ENCODE measurements at places on chromosomes 3 and 15. TPM values are rescaled to one million over a fixed set of nuclear protein-coding genes. Genes with fewer than 3 reads are reported as not detected.

Gene PRR20G
- total RNA-seq, result not detected

GRCh38 chr3:132421832-132422231 is 4.5 kb downstream of the DNAJC13 start:
- DNase-seq, result no peak

GRCh38 chr15:65907661-65908060 is 38.4 kb downstream of the RAB11A start:
- no peak for DNase-seq

GRCh38 chr3:168233001-168233400 is 137.3 kb upstream of the GOLIM4 start:
- no peak for DNase-seq

GRCh38 chr3:9863058-9863772 is 16.8 kb downstream of the CIDEC start:
- DNase-seq, result no peak

GRCh38 chr15:60912984-60913697 is 316.0 kb downstream of the RORA start:
- DNase-seq, result no peak

GRCh38 chr3:183307749-183308148 is 54.7 kb downstream of the B3GNT5 start:
- no peak for DNase-seq

- no peak for DNase-seq
Measured at GRCh38 chr3:180433152-180433551, 168.8 kb upstream of the TTC14 start.

DNA sequence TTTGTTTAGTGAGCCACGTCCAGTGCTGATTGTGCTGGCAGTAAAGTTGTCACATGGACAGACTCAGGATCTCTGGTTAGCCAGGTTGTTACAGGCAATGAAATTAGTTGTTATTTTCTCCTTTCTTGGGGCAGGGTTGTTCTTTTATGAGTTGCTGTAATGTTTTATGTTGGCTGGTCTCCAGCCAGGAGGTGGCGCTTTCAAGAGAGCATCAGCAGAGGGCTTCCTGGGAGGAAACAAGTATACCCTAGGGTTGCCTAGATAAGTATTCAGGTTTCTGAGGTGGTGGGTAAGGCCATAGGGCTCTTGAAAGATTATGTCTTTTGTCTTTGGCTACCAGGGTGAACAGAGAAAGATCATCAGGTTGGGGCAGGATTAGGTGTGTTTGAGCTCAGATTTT is 14.5 kb upstream of the CFAP20DC start:
- DNase-seq, result no peak

GRCh38 chr15:25439369-25439836 is 579 bp upstream of the UBE3A start:
- DNase-seq, result no peak

- DNase-seq, result no peak
Measured at GRCh38 chr3:76900596-76900995, 139.3 kb upstream of the ROBO2 start.

DNA sequence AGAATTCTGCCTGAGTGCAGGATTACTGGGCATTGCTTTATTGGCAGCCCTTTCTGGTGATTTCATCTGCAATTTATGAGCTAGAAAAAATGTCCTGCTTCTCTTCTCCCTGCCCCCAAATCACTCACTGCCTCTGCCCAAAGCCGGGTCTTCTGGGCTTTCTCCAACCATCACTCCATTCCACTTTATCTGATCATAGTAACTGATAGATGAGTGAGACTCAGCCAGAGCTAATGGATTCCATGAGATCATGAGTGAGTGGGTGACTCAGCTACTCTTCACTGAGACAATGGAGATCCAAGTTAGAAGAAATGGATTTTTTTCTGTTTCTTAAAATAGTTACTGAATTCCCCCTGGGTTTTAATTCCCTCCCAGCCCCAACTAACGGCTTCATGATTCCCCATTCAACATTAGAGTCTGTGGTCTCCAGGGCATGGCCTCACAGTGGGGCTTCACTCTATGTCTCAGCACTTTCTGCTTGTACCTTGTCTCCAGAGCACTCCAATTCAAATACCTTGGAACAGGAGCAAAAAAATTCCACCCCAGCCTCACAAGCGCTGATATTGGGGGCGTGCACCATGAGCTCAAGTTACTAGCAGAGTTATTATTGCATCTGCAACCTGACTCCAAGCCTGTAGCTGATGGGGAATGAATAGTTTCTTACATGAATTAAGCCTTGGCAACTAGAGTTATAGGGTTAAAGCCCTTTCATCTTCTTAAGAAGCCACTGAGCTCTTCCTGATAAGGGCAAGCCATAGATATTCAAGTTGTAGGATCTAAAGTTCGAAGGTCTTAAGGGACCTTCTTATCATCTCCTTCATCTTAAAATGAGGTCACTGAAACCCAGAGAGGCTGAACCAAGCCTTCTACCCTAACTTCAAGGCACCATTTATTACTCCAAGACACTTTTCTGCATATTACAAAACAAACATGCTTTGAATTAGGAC is 85.9 kb downstream of the AGBL1 start:
- no peak for DNase-seq
